ENCODE measurements at places on chromosomes 4 and X.

GRCh38 chrX:133586443-133586842 is 171.2 kb upstream of the GPC4 start:
- no peak for DNase-seq

DNA sequence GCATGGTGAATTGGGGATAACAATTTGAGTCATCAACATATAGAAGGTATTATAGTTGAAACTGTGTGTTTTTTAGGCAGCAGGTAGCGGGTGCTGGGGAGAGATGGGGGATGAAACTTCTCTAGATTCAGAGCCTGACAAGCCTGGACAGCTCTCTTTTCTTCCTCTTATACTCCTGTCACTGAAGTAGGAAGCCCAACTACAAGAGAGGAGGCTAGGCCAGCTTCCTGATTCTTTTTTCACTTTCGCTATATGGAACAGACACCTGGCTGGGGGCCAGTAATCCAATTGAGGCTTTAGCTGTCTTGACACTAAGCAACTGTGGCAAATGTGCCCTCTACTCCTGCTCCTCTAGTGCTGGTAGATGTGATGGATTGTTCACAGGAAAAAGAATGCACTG is 69.2 kb downstream of the PHKA1 start:
- DNase-seq, result no peak

- DNase-seq, result no peak
These were observed 135.1 kb upstream of the PACRGL start for GRCh38 chr4:20565075-20565721.

DNA sequence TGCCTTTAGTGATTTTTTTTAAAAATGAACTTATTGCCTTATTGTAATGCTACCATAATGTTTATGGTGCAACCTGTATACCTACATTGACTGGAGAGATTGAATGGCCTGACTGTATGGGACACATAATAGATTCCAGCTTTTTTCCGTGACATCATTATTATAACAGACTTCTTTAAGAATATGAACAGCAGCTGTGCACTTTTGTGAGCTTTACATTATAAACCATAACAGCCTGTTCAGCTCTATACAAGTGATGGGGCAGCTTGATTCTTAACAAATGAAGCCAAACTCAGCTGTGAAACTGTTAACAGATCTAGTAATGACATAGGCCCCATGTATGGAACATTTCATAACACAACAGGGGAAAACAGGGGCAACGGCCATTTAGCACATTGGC is 187.0 kb downstream of the BMPR1B start:
- no peak for DNase-seq

DNA sequence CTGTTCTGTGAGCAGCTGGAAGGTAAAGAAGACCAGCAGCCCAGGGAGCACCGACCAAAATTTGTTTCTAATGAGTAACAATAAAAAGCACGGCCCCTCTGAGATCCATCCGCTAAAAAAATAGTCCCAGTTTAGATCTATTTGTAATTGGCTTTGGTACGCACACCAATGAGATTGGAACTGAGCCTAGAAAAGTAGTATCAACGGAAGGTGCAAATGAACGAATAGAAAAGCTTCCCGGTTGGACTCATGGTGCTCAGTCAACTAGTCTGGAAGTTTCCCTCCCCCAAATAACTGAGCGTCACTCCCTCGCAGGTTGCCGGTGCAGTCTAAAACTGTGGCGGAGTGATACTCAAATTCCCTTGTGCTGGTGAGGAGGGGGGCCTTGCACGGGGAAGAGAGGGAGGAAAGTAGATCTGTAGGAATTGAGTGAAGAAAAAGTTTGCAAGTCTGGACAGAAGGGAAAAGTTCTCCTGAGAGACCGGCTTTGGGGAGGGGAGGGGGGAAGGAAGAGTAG is at the start of gene COL4A5:
TSS of gene COL4A5 (plus strand) at position 413 of the 517 bp plus-strand sequence. CDS start 288 bp downstream, outside the sequence.
- peak; percentile 86 for DNase-seq
